ENCODE measurements at places on chromosomes 2 and 18.
A peak's percentile ranks its signal among the peaks of the same experiment; 100 is the strongest.

DNA sequence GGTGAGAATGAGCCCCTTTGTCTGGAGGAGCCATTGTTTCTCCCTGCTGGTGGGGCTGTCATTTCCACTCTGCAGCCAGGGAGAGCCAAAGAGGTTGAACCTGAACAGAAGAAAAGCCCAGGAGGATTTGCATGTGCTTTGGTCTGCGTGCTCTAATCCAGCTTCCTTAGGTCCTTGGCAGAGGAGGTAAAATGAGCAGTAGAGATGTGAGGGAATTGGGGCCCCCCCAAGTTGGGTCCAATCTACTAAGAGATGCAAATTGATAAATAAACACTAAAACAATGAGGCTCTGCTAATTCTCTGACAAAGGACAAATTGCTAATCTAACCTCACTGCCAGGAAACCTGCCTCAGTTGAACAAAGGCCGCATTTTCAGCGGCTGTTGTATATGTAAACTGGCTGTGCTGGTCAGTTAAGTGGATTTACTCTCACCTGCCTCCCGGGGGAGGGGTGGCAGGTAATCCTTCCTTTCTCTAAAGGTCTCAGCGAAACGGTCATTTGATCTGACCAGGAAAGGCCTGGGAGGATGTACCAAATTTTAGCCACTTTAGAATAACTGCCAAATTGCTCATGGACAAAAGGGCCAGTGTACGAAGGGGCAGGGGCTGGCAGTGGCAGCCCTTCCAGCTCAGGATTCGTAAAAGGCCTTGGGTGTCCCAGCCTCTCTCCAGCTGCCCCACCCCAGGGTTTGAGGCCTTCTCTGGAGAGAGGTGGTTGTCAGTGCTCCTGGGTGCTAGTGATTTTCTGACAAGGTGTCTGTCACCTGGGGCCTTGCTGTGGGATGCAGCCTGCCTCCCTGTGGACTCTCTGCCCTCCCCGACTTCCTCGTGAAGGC lies 193.6 kb downstream of the MIB1 start:
- DNase-seq: peak; percentile 65

DNA sequence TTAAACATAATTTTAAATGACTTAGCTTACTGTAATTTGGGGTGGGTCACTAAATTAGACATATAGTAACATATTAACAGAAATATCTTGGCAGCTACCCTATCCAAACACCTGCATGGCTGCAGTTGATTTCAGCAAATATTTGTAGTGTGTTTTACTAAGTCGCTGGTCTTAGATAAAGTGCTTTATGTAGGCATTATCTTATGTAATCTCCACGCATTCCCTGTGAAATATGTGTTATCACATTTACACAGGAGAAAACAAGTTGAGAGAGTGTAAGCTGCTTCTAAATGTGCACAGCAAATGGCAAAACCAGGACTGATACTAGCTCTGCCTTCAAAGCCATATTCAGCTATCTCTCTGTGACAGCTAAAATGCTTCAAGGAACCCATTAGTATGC lies 72.0 kb downstream of the NYAP2 start:
- DNase-seq: no peak

DNA sequence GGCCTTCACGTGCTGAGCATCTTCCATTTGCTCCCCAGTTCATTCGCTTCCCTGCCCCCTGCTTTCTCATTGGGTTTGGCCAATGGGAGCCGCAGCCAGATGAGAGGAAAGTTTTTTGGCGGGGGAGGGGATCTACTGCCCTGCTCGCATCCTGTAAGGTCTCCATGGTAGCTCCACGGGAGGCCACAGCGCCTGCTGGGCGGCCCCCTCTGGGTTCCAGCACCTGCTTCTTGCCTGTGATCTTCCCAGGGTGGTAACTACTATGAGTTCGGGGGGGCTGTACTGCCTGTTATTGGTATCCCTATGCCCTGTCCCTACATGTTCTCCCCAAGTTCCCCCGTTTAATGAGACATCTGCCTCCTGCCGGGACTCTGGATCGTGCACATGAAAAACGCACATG lies 57.2 kb downstream of the INPP5D start:
- DNase-seq: no peak

GRCh38 chr2:11554399-11554716 lies 20.5 kb downstream of the GREB1 start:
- no peak for DNase-seq

- DNase-seq: no peak
Measured at GRCh38 chr2:237888389-237888788, 29.0 kb downstream of the RAMP1 start.

- DNase-seq: no peak
Measured at GRCh38 chr2:164879901-164880535, 38.4 kb upstream of the COBLL1 start.

GRCh38 chr2:86372133-86372532 lies 34.7 kb upstream of the REEP1 start:
- no peak for DNase-seq

- DNase-seq: no peak
Measured at GRCh38 chr2:57893786-57894185, 152.8 kb upstream of the VRK2 start.

DNA sequence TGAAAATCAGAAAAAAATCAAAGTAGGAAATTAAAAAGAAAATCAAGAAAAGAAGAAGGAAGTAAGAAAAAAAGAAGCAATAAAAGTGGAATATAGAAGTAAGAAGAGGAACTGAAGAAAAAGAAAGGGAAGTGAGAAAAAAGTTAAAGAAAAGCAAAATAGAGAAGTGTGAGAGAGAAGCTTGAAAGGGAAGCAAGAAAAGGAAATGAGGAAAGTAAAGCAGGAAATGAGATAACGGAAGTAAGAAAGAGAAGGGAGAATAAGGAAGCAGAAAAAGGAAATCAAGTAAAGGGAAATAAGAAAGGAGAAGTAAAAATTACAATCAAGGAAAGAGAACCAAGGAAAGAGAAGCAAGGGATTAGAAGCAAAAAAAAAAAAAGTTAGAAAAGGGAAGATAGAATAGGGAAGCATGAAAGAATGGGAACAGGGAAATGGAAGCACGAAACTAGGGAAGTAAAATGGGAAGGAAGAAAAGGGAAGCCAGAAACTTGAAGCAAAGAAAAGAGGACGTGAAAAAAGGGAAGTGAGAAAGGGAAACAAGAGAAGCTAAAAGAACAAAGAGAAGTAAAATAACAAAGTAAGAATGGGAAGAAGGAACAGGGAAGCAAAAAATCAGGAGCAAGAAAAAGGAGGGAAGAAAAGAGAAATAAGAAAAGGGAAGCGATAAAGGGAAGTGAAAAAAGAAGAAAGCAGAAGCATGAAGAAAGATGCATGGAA lies 243.3 kb upstream of the NCKAP5 start:
- DNase-seq: no peak

- peak; percentile 38 for DNase-seq
Measured at GRCh38 chr2:1594373-1595171, 149.7 kb downstream of the PXDN start.

- no peak for DNase-seq
Measured at GRCh38 chr18:45871431-45872084, 46.1 kb downstream of the SIGLEC15 start.

DNA sequence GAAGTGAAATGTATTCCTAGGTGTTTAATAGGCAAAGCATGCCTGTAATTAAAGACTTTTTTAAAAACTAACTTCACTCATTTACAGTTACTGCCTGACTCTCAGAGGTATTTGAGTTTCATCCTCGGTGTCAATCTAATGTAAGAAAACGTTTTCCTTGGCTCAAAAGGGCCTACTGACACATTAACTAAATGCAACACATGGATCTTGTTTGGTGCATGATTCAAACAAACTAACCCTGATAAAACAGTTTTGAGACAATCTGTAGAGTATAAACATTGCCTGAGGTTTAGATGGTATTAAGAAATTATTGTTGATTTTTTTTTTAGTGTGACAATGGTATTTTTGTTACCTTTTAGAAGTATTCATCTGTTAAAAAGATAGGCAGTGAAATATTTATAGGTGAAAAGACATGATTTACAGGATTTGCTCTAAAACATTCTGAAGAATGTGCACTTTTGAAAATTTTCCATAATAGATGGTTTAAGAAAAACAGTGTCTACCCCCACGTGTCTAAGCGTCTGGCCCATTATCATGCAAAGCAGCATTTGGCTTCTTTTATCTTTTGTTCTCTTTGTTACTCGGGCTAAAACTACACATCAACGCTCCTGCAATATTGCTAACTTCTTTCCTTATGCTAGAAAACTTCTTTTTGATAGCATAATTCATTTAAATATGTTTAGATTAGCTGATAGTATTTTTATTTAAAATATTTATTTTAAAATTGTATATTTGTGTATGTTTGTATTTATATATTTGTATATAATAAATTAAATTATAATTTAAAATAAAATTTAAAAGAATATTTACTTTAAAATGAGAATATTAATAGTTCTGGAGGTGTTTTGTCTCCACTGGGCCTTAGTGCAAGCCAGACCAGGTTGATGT lies 160.2 kb upstream of the NDUFV2 start:
- no peak for DNase-seq

DNA sequence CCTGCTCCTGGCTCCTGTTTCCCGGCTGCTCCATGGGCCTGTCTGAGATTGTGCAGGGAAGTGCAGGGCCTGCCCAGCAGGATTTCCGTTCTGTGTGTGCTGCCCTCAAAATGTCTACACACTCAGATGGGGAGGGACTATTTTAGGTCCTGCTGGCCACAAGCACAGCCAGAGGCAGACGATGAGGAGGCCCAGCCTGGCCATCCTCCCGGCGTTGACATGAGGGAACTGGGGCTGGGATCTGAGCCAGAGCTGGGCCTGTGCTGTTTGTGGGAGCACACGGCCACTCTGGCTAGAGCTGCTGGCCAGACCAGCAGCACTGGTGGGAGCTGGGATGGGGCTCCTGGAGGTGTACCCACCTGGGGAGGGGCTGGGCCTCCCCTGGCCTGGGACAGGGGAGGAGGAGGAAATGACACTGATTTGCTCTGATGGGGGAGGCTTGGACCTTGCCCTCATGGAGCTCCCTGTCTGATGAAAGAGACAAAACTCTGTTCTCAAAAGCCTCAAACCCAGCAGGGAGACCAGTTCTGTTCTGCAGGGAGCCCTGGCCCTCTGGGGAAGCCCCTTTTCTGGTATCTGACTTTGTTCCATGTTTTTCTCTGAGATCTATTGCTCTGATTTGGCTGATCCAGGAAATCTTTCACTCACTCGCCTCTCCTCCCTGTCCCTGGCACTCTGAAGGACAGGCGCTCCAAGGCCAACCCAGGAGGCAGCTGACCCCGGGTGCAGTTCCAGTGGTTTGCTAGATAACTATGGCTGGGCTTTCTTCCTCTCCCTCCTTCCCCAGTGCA lies 161.8 kb downstream of the DYSF start:
- peak; percentile 14 for DNase-seq

GRCh38 chr2:187024739-187025138 lies 175.8 kb upstream of the ZSWIM2 start:
- DNase-seq: no peak

DNA sequence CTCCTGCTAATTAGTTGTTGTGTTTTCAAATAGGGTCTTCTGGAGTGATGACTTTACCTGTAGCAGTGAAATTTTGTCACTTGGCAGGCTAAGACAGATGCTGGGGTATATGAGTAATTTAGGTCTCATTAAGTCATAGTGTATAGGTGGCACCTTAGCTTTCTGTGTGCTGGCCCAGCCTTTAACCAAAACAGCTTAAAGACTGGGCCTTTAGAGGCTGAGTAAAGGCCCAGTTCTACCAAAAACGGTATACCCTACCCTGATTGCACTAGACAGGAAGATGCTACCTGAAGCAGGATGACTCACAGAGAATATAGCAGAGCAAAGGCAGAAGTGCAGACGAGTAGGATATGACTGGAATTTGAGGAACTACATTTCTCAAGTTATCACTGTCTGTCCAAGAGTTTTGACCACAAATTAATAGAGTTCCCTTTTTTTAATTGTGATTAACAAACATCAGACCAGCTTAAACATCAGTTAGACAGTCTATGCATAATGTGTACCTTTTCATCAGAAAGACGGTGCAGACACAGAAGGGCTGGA lies 337.9 kb upstream of the SALL3 start:
- no peak for DNase-seq

DNA sequence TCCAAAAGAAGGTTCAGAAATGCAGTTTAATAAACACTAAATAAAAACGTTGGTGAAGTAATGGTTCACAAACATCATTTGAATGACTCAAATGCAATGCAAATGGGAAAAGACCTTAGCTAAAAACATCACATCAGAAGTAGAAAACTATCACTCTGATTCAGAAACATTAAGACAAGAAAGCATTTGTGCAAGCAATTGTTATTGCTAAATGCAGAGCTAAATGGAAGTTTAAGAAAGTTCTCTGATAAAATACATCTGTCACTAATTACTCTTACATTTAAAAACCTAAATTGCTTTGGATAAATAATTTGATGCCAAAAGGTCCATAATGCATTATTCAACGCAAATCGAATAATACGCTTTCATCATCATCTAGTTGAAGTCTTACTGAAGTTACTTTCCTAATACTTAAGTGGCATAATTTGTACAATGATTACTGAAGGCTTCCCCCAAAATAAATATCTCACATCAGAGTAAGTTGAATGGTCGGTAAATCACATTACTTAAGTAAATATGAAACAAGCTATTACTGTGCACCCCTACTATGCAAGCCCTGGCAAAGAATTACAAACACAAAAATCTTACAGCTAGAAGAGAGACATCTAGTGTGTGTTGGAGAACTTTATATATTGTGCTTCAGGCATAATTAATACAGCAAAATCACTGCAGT lies 105.7 kb upstream of the KCTD1 start:
- DNase-seq: no peak

DNA sequence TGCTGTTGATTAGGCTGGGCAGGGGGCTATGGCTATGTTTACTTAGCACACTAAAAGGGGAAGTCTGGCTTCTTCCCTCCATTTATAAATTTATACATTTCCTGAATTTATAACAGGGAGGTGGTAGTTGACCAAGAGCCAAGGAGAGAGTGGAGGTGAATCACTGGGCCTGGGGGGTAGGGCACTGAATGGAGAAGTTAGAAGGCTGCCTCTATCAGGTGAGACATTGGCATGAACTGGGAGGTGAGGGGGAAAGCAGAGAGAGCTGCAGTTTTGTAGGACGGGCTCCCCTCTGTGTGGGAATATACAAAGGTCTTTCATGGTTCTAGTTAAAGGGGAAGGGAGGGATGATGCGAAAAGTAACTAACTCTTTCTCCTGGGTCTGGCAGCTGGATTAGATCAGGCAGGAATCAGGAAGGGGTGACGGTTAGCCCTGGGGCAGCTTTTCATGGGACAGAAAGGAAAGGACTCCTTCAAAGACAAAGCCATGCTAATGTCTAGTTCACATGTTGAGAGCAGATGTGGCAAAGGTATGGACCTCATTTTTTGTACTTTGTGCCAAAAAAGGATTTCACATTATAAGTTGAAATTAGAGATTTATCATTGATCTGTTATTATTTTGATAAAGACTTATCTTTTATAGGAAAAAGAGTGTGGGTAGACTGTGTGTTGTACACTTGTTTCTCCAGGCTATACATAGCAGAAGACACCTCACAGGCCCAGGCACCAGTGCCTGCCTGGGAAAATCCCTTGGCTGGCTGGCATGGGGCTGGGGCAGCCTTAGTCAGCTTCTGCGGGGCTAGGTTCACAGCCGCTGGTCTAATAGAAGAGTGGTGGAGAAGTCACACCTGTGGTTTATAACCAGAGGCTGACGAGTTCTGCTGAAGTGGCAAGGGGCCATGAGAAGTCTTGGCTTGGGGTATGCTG lies 158.7 kb downstream of the CLIP4 start:
- no peak for DNase-seq
